ENCODE measurements at places on chromosomes 13 and 19.

- no peak for DNase-seq
These were observed 353.6 kb downstream of the FGF9 start for GRCh38 chr13:22024381-22024994.

GRCh38 chr13:37587236-37587635 is 11.3 kb downstream of the POSTN start:
- no peak for DNase-seq

DNA sequence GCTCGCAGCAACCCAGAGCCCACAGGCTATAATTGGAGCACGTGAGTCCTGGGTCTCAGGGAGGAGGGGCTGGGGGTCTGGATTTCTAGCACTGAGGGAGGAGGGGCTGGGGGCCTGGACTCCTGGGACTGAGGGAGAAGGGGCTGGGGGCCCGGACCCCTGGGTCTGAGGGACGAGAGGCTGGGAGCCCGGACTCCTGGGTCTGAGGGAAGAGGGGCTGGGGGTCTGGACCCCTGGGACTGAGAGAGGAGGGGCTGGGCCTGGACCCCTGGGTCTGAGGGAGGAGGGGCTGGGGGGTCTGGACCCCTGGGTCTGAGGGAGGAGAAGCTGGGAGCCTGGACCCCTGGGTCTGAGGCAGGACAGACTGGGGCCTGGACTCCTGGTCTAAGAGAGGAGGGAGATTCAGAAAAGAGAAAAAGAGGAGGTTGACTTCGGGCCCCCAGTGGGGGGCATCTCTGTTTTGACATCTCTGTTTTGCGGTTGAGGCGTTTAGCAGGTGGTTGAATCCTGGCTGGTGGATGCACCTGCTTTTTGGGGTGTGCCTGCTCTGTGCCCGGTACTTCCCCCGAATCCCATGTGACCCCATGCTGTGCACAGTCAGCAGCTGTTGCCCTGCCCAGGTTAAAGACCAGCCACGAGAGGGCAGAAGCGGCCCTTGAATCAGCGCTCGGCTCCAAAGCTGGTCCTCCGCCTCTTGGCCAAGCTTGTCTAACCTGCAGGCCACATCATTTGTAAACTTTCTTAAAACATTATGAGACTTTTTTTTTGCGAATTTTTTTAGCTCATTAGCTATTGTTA is 10.5 kb downstream of the PVR start:
- no peak for DNase-seq

DNA sequence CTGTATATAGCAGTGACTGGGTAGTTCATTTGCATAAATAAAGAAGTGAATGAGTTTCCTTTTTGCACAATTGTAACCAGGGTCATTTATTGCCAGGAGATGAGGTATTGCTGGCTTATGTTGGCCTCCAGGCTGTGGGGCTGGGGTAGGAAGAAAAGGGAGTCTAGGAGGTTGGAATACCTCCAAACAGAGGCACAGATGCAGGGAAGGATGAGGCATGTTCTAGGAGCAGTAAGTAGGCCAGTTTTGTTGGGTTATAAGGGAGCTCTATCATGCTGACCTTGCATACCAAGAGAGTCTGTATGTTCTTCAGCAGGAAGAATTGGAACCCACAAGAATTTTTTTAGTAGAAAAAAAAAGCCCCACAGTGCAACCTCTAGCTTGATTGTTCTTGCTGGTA is 17.2 kb upstream of the CYSLTR2 start:
- DNase-seq = no peak

- DNase-seq = no peak
These were observed 824.7 kb upstream of the SLITRK5 start for GRCh38 chr13:86846501-86846900.
